ENCODE measurements at places on chromosomes 16 and 17.
A peak's percentile ranks its signal among the peaks of the same experiment; 100 is the strongest.

- no peak for DNase-seq
Observed at GRCh38 chr16:16992975-16993765, 477.6 kb downstream of the XYLT1 start.

DNA sequence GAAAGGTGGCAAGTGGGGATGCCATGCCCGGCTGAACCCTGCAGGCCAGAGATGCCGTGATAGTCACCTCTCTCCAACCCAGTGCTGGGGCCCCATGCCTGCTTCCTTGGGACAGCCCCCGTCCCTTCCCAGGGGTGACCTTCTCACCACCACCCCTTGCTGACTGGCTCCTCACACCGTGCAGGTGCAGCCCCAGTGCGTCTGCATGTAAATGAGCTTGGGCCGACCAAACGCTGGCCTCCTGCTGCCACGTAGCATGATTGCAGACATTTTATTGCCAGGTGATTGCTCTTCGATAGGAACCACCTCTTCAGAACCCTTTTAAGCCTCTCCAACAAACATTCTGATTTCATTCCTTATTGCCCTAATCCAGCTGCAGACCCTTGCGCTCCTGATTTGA is 32.5 kb downstream of the ASIC2 start:
- no peak for DNase-seq

- DNase-seq = no peak
Observed at GRCh38 chr17:27525316-27525715, 69.1 kb downstream of the KSR1 start.

DNA sequence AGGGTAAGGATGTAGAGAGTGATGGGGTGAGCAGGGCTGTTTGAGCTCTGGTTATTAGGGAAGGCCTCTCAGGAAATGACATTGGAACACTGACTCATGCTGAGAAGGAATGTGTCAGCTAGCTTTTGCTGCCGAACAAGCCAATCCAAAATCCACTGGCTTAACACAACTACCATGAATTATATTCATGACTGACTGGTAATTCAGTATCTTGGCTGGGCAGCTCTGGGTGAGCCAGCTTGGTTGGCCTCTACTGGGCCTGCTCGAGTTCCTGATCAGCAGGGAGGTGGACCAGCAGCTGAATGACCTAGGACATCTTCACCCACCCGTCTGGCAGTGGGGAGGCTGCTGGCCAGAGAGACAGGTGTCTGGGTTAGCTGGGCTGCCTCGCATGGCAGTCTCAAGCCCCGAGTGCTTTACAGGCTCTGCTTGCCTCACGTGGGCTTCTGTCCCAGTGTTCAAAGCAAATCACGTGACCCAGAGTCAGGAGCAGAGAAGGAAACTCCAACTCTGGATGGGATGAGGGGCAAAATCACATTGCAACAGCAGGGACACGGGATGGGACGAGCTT is 209.4 kb downstream of the KATNIP start:
- DNase-seq = no peak

GRCh38 chr17:39700148-39700987 is 504 bp downstream of the ERBB2 start:
- DNase-seq = no peak

DNA sequence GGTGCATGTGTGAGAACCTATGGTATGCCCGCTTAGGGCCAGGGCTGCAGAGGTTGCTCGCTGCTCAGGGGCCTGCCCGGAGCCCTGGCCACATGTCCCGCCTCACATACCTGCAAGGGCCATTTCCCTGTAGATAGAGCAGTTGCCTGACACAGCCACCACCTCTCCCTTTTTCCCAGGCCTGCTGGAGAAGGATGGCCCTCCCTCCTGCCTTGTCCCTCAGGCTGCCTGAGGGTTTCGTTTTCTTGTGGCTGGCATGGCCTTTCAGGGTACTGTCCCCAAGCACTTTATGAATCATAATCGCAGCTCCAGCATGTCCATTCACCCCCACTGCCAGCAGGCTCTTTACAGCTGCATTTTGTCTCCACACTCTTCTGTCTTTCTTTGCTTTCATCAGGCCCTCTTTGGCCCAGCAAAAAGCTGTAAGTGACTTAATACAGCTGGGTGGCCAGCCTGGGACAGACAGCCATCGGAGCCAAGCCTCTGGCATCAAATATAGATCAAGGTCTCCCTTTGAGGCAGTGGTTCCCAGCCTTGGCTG is 65.7 kb downstream of the MPRIP start:
- DNase-seq = no peak

DNA sequence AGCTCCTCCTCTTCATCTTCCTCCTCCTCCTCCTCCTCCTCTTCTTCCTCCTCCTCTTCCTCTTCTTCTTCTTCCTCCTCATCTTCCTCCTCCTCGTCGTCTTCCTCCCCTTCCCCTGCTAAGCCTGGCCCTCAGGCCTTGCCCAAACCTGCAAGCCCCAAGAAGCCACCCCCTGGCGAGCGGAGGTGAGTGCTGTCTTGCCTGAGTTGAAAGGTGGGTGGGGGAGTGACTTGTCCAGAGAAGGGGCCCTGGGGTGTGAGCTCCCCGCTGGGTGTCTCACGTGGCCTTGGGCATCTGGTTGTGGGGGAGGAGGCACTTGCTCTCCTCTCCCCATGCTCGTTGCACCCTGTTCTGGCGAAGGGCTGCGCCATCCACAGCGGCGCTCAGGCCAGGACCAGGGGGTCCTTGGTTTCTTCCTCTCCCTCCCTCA is 8.0 kb downstream of the ELOB start:
- DNase-seq = no peak

GRCh38 chr17:80892019-80892855 is 99.4 kb upstream of the CHMP6 start:
- peak; percentile 70 for DNase-seq

GRCh38 chr16:57736419-57737351 is 1.1 kb downstream of the KATNB1 start:
- DNase-seq = no peak

- no peak for DNase-seq
Observed at GRCh38 chr16:1494129-1494640, 1.0 kb downstream of the TELO2 start.

GRCh38 chr16:30784215-30784614 is 2.8 kb downstream of the ZNF629 start:
- DNase-seq = no peak

- no peak for DNase-seq
Observed at GRCh38 chr17:32880671-32881453, 3.9 kb upstream of the MYO1D start.

DNA sequence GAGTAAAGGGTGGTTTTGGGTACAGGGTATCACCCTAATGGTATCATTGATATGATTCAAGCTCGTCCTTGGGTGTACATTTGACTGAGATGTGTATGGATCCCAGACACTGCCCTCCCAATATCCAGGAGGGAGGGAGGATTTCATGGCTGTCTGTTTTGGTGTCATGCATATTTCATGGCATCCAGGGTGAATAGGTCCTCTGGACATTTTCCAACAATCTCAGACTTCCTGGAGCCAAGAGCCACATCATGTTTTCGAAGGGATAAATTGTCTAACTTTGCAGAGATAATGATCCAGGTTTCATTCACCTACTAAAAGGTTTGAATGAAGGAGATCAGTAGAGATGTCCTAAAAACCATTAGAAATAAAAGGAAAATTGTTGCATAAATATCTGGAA is 431.9 kb downstream of the SHISA9 start:
- no peak for DNase-seq

DNA sequence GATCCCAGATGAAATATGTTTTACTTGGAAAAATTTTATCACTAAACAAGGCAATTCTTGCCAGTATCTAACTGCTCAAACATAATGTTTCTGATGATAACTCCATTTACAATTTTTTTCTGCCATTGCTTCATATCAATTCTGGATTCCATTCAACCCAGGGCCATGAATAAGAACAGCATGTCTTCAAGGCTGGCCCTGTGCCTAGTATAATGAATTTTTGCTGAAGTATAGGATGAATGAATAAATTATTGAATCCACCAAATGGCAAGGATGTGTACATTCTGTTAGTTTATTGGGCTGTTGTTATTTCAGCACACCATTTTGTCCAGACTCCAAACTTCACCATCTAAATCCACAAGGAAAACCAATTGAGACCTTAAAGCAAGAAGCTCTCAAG is 414.7 kb downstream of the HS3ST3B1 start:
- DNase-seq = no peak

DNA sequence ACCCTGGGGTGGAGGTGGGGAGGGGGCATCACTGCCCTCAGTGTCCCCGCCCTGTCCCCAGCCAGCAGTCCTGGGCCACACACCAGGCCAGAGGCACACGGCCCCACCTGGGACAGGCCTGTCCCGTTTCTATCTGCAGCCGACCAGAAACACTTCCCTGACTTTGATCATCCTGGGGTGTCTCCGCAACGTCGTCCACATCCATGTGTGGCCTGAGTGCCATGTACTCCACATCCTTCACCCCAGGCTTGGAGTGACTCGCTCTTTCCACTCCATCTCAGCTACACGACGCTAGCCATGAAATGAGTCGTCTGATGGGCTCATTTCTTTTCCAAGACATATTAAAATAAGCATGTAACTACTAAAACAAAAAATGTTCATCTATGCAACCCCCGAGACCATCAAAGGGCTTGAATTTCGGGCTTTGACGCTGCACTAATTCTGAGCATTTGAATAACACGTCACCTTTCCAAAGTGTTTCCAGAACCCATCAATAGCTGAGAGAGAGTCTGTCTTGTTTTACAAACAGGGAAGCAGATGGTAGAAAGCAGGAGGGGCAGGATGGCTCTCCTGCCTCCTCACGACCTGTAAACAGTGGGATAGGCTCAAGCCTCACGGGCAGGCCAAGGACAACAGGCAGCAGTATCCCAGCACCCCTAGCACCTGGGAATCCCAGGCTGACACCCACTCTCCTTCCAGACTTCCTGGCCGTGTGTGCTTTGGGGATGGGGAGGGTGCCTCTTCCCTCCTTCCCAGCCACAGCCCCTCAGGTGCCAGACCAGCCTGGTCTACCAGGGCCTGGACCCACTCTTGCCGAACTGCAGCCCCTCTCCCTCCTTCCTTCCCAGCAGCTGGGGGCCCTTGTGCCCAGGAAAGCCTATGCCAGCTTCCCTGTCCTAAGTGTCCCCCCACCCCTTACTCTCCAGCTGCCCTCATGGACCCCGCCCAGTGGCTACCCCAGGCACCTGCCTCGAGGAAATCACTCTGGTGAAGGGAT is 20.0 kb upstream of the RASD1 start:
- DNase-seq = no peak

- DNase-seq = no peak
Observed at GRCh38 chr17:58403311-58403710, 14.0 kb downstream of the RNF43 start.

DNA sequence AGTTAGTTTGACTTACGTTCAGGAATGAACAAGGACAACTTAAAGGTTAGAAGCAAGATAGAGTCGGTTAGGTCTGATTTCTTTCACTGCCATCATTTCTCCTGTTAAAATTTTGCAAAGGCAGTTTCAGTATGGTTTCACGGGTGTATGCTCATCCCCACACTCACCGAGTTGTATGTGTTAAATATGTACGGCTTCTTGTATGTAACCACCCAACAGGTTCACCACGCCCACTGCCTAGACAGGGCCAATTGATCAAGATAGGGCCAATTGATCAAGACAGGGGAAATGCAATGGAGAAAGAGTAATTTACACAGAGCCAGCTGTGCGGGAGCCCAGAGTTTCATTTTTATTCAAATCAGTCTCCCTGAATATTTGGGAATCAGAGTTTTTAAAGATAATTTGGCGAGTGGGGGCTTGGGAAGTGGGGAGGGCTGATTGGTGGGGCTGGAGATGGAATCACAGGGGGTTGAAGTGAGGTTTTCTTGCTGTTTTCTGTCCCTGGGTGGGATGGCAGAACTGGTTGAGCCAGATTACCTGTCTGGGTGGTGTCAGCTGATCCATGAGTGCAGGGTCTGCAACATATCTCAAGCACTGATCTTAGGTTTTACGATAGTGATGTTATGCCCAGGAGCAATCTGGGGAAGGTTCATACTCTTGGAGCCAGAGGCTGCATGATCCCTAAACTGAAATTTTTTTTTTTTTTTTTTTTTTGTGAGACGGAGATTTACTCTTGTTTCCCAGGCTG is 62.4 kb upstream of the PLCG2 start:
- no peak for DNase-seq

DNA sequence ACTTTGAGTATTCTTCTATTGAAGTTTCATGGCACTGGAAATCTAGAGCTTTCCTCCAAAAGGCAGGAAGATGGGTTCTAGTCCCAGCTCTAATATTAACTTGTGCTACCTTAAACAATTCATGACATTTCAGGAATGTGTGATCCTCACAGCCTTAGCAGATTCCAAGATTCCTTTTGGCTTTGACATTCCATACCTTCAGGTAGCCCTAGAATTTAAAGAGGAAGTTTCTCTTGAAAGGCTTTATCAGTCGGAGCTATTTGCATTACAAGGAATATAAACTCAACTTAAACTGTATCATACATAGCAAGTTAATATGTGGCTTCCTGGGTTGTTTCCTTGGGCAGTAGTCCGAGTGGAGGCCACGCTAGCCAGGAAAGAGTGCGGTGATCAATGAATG is 330.0 kb downstream of the SHISA9 start:
- no peak for DNase-seq

DNA sequence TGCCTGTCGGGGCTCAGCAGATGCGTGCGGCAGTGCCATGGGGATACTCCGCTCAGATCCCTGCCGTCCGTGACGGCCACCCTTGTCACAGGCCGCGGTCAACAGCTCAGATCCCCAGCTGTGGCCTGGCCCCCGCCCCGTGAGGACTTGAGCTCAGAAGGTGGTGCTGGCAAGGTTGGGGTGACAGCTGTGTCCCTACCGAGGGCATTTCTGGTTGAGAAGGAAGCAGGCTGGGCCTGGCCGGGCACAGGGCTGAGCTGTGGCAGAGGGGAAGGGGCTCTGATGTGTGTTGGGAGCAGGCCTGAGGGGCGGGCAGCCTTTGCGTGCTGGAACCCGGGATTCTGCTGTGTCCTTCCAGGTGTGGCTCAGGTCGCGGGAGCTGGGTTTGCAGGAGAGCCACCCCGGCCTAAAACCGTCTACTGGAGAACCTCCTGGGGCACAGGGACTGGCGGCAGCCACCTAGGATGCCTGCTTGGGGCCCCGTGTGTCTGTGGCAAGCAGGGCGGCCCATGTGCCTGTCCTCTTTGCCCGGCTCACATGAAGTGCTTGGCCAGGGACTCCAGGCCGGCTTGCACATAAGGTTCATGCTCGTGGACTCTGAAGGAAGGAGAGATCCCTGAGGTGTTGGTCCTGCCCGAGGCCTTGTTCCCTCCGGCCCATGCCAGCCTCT is 5.1 kb downstream of the UBE2I start:
- no peak for DNase-seq

GRCh38 chr16:66948134-66948836 is 12.8 kb upstream of the CES3 start:
- DNase-seq = no peak

GRCh38 chr17:58310511-58311428 is 17.8 kb downstream of the TSPOAP1 start:
- no peak for DNase-seq

GRCh38 chr17:56902348-56902747 is 11.5 kb downstream of the TRIM25 start:
- DNase-seq = no peak

GRCh38 chr17:49995055-49995738 is at the start of gene DLX3:
DLX3 (minus strand) TSS chr17:49995224; CDS start chr17:49994998, 226 bp downstream.
- peak; percentile 42 for DNase-seq
